ENCODE measurements at places on chromosomes 1 and 21.

DNA sequence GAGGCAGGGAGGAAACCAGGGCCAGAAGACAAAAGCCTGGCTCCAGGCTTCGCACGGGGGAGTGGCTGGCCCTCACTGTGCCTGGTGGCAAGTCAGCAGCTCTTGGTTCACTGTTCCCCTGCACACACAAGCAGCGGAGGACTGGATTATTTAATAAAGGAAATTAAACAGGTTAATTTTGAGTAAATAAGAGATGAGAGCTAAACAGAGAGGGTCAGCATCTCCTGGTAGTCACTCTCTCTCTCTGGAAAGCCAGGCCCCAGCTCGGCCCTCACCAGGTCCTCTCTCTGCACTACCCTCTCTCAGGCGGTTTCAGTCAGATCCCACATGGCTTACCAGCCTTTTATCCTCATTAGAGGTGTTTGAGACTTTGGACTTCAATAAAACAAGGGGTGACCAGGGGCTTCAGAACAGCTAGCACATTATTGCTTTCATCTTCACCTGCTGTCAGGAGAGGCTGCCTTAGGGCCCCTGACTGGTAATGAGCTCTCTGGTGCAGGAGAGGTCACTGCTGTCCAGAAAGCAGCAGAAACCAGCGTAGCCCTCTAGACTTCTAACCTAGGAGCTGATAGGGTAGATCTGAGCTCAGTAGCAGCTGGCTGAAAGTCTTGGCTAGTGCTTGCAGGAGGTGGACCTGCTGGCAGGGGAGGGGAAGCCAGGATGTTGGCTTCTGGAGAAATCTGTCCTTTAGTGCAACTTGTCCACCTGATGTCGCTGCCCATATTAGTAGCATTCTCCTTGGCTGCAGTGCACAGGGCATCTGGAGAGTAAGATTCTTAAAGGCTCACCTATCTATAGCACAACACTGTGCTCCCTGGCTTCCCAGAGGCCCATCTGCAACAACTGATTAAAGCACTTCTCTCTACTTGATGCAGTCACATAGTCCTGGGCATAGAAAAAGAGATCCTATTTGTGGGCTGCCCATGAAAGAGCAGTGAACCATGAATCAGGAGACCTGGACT is 45.9 kb downstream of the SYT6 start:
- DNase-seq, result no peak

DNA sequence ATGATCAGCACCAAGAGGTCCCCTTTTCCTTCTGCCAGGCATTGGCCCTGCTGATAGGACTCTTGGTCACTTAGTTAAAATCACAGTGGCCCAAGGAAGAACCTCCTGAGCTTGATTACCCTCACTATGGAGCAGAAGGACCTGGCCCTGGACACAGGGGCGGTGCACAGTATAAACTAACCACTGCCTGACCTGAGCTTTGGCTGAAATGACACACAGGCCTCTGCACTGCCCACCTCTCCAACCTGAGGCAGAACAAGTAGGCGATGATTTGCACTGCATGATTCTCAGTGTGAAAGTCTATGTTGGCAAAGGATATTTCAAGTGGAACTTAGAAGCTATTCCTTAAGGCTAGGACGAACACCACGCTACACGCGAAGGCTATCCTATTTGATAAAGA is 48.5 kb downstream of the CAPN2 start:
- DNase-seq, result no peak

DNA sequence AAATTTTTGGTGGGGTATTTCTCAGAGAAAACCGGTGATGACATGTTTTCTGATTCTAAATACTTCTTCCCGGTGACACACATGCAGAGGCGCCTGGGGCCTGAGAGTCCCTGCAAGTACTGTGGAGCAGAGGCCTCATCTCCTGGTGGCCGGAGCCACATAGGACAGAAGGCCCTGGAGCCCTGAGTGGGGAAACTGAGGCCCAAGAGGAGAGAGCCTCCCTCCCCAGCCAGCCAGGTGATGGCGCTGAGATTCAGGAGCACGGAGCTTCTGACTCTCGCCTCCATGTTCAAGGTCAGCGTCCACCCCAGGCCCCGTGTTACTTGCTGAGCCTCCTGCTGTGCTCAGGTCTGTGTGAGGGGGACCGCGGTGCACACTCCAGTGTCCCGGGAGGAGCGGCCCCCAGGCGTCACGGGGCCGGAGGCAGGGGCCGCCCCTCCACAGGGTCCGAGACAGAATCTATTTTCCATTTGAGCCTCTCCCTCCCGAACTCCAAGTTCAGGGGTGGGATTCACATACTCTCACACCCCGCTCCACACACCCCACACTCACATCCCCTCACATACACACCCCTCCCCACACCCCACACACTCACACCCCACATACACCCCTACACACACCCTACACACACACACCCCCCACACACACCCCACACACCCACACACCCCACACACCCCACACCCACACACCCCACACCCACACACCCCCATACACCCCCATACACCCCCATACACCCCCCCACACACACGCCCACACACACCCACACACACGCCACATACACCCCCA is 43.8 kb downstream of the SLX9 start:
- DNase-seq, result no peak

- no peak for DNase-seq
These were observed 82.0 kb upstream of the CASZ1 start for GRCh38 chr1:10878469-10878868.

GRCh38 chr1:63524201-63524600 is 876 bp downstream of the EFCAB7 start:
- DNase-seq, result no peak

DNA sequence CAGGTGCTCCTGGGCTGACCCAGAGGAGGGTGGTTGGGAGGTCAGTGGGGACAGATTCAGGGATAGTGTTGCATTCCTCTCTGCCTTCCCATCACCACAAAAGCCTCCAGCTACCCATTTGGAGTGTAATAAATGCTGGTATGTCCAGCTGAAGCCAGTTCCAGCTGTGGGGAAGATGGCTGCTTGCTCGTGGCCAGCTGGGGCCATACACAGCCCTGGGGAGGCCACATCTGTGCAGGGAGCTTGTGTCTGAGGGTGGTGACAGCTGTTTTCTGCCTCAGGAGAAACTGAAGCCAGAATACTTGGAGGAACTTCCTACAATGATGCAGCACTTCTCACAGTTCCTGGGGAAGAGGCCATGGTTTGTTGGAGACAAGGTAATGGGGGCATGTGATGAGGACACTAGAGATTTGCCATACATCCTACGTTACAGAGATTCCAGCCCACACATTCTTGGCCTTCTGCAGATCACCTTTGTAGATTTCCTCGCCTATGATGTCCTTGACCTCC is 2.7 kb downstream of the GSTM4 start:
- no peak for DNase-seq

DNA sequence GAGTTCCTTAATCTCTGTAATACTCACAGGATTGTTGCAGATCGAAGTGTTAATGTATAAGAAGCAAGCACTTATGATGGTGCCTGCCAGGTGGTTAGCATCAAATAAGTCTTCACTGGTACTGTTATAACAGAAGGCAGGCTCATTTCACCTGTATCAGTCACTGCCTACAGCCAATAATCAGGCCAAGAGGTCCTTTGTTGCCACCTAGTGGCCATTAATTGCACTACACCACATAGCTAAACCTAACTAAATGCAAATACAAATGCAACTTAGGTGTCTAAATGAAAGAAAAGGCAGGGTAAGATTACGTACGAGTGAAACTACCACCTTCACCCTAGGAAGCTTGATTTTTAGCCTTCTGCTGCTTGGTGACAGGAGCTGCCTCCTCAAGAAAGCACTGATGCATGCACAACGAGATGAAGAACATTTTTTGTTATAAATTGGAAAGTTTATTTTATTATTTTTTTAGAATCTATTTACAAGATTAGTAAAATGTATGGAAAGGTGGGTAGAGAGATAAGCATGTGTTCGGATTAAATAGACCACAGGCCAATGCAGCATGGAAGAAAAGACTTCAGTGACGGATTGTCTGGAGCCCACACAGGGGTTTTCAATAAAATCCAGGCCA is 334.8 kb upstream of the CAMK1G start:
- DNase-seq, result peak; percentile 72

- no peak for DNase-seq
These were observed 481 bp downstream of the TAL1 start for GRCh38 chr1:47231301-47232186.

- no peak for DNase-seq
These were observed 143.2 kb downstream of the PBX1 start for GRCh38 chr1:164702216-164702615.

GRCh38 chr1:225877580-225877979 is 4.6 kb downstream of the TMEM63A start:
- DNase-seq, result peak; percentile 69

Data from HEK293T (cell line).